Cortex of kidney (tissue), 1 donor: ENCODE measurements at places on chromosomes 4 and X.

- no peak for DNase-seq
Observed at GRCh38 chr4:76028350-76028765, 5.1 kb upstream of the CXCL10 start.

- no peak for DNase-seq
Observed at GRCh38 chrX:148670277-148670676, 169.9 kb downstream of the AFF2 start.

GRCh38 chrX:39140581-39140980, 339.3 kb downstream of the MID1IP1 start:
- DNase-seq = no peak

DNA sequence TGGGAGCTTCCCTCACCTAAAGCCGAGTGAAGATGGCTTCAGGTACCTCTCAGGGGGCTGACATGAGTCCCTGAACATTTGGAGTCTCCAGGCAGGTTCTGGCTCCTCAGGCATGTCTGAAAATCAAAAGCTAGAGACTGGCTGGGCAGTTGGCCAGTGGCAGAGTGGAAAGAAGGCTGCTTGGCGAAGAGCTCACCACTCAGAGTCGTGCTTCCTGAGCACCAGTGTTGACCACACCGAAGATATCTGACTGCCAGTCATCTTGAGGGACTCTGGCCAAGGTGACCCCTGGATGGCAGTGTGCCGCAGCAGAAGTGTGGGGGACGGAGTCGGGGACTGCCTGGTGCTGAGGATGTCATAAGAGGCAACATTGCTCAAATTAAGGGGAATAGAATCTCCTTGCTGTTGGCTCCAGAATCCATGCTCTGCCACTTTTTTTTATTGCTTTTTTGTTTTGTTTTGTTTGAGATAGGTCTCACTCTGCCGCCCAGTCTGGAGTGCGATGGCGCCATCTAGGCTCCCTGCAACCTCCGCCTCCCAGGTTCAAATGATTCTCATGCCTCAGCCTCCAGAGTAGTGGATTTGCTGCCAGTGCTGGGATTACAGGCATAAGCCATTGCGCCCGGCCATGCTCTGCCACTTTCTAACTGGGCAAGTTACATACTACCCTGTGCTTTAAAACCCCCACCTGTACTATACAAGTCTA, 172.5 kb upstream of the GATB start:
- DNase-seq = no peak

DNA sequence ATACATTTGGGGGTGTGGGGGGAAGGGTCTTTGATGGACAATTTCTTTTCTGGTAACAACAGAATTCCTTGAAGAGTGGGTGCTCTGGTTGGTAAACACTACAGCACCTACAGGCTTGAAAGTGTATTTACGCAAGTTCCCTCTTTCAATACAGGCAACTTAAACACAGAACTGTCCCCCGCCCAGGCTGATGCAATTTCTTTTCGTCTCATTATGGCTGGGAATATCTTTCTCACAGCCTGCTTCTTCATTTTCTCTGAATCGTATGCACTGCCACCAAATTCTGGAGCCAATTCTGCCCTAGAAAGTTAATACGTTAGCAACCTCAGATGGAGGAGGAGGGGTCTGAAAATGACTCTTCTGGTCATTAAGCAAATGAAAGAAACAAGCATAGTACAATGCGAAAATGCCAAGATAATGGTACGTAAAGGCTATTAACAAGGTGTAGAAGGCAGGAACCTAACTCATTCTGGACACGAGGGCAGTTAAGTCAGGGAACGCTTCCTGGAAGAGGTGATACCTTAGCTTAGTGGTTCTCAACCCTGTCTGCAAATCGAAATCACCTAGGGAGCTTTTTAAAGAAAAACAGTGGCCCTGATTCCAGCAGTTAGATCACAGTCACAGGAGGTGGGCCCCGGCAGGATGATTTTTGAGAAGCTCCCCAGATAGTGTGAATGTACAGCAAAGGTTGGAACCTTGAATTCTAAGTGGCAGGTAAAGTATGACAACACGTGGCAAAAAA, 1.0 kb downstream of the AGA start:
- DNase-seq = no peak

- no peak for DNase-seq
Observed at GRCh38 chr4:160202802-160203201, 1099.9 kb downstream of the RAPGEF2 start.

DNA sequence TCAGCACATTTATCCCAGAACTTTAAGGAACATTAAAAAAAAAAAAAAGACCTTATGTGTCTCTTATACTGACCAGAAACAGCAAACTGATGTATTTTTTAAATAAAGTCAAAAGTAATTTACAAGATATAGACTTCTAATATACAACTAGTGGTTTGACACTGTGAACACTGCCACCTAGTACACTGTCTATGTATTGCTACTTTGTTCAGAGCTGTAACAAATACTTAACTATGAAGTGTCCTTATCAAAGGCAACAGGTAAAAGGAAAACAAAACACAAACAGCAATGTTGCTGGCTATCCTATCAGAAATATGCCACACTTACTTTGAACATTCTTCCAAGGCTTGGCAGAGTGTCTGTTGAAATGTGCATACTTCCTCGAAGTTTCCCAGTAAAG, 60.4 kb downstream of the CD40LG start:
- no peak for DNase-seq

- no peak for DNase-seq
Observed at GRCh38 chr4:129063640-129064039, 29.7 kb downstream of the SCLT1 start.

GRCh38 chr4:183255487-183255886, 64.6 kb downstream of the CLDN22 start:
- no peak for DNase-seq

GRCh38 chr4:39818646-39819045, 120.7 kb downstream of the UBE2K start:
- no peak for DNase-seq

DNA sequence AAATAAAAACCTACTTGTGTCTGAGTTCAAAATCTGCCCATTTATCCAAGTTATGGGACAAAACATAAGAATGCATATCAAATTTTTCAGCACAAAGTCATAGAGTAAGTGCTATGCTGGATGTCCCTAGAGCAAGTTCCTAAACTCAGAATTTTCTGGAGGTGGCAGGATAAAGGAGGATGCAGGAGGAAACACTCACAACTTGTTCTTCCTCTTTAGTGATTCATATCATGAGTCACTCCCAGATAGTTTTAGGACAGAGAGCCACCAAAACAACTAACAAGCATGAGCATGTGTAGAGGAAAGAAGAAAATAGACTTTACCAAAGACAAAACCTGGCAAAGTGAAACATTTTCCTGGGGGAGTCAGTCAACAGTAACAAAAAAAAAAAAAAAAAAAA, 302.7 kb downstream of the KCTD8 start:
- DNase-seq = no peak

DNA sequence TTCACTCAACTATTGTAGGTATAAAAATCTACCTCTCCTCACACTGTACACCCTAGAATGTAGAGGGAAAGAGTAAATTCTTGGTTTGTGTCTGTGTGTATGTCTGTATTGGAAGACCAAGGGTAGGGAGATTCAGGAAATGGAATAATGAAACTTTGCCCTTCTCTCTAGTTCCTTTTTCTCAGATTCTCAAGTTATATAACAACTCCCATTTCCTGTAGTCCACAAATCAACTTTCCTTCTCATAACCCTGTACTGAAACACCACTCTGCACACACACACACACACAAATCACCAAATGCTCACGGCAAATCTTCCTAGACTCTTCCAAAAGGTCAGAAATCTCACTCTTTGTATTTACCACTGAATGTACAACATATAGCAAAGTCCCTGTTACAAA, 824.5 kb upstream of the DIAPH2 start:
- no peak for DNase-seq

- DNase-seq = no peak
Observed at GRCh38 chr4:18593297-18594002, 571.9 kb upstream of the LCORL start.

DNA sequence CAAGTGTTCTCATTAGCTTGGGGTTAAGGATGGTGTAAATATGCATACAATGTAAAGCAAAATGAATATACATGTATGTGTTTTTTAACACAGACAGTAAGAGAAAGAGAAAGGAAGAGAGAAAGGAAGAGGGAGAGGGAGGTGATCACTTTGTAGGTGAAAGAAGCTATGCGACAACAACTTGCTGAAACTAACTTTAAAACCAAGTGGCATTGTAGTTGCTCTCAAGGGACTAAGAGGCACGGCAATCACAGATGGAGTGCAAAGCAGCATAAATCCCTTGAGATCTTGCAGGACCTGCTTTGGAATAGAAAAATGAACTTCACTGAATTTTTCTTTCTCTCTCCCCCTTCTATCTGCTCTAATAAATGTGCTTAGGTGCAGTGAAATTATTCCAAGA, 1665.0 kb upstream of the TENM3 start:
- DNase-seq = no peak

DNA sequence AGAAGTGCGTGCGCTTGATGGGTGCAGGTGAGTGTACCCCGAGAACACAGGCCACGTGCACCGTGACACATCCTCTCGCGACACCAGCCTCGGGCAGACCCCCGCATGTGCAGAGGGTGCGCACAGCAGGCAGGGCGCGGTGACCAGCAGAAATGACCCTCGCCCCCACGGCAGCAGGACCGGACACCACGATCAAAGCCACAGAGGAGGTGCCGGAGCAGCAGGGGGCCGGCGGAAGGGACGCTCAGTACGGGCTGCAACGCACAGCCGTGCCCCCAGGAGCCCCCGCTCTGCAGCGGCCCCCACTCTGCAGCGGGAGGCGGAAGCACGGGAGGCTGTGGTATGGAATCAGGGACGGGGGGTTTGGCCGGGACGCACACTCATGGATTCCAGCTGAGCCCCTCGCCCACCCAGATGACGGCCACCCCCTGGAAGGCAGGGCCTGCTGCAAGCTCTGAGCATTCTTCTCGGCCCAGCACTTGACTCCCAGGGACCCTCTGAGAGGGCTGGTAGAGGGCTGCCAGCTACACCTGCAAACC, 17.1 kb downstream of the PPP2R3B start:
- DNase-seq = no peak

DNA sequence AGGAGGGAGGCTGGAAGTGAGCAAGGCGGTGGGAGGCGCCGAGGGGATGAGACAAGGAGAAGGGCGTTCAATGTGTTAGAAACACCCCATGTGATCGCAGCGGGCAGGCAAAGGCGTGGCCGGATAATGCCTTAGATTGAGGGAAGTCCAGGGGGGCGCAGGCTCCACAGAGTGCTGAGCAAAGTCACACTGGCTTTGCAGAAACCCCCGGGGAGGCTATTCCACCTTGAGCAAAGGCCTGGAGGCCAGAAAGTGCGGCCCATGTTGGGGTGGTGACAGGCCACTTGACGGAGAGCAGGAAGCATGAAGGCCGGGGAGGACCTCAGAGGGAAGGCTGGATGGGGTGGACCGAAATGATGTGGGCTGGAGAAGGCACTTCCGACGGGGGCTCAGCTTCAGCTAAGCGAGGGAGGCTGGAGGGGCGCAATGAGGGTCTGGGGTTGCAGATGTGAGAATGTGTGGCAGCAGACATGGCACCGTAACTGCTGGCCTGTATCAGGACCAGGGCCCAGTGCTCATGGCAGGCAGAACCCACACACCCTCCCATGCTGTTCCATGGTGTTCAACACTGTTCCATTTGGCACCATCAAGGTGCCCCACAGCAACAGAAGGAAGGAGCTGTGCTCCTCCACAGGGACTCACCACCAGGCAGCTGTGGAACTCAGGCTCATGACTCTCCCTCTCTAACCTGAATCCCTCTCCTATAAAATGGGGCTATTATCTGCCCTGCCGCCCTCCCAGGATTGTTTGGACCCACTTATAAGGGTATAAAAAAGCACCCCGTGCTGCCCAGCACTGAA, 50.3 kb downstream of the HMX1 start:
- DNase-seq = no peak

- no peak for DNase-seq
Observed at GRCh38 chr4:36192922-36193321, 51.4 kb downstream of the ARAP2 start.

DNA sequence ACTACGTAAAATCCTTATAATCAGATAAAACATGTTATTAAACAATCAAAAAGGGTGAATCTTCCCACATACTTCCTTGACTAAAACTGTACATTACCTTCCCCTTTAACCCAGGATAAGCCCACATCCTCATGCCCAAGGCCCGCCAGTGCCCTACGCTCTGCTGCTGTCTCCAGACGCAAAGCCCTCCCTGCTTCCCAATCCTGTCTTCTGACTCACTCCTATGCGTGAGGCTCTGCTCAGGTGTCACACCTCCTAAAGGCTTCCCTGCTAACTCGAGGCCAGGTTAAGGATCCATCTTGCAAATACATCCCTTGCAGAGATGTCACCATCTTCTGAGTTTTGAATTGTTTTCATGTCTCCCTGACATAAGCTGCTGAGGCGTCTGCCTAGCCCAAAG, 61.6 kb downstream of the STX18 start:
- DNase-seq = no peak

DNA sequence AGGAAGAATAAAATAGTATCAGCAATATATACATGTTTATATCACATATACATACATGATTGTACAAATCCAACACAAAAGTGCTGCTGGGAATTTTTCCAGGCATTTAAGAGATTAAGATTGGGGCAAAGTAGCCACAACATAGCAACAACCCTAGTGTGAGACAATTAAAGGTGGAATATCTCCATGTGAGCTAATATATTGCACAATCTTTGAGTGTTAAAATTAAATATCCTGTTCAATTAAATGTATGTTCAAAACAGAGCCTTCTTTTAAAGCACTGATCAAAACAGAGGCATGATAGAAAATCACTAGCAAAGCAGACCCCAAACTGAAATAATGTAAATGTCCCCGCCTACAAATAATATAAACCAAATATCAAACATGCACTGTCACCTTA, 97.6 kb downstream of the GABRB1 start:
- no peak for DNase-seq

- no peak for DNase-seq
Observed at GRCh38 chr4:40265910-40266274, 69.1 kb downstream of the RHOH start.

DNA sequence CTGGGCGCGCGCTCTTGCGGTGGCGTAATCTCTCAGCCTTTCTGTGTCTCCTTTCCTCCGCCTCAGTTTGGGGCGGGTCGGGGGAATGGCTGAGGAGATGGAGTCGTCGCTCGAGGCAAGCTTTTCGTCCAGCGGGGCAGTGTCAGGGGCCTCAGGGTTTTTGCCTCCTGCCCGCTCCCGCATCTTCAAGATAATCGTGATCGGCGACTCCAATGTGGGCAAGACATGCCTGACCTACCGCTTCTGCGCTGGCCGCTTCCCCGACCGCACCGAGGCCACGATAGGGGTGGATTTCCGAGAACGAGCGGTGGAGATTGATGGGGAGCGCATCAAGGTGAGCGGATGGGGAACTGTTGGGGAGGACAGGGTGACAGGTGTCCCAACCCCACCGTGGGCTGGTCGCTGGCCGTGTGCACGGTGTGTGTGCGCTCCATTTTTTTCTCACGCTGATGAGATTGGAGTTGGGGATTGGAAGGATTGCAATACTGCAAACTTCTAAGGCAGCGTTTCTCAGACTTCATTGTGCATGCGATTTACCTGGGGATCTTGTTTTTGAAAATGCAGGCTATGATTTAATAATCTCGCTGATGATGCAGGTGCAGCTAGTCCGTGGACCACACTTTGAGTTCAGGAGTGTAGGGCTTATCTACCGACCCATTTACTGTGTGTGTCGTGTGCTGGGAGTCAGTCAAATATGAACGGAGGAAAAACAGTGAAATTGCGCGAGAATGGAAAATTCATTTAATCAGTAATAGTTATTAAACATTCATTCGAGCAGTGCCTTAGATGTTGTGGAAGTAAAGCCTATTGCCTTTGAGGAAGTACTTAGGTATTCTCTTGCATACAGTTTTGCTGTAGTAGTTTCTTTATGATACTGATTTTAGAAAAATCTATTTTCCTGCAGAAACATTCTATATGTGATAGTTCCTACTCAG, at the start of gene RAB33B:
RAB33B (plus strand) TSS at position 11 of the 935 bp plus-strand sequence; CDS start at position 86, 75 bp downstream.
- DNase-seq = no peak
